ENCODE measurements at places on chromosomes 5 and 9.

DNA sequence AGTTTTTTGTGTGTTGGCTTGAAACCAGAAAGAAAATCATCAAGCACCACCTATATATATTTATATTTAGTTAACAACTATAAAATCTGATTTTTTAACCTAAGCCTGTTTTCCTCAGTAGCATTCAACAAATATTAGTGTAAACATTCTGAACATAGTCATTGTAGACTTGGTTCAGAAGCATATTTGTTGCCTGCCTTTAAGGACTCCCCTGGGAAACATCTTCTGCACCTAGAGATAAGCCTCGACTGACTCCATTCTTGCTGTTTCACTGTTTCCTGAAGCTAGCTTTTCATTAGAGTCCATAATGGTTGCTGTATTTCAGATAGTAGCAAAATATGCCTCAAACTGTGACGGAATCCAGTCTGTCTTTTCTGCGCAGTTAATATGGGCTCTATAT, 123.5 kb downstream of the TRIO start:
- no peak for DNase-seq

- no peak for DNase-seq
Measured at GRCh38 chr5:16492398-16493140, 27.0 kb upstream of the ZNF622 start.

DNA sequence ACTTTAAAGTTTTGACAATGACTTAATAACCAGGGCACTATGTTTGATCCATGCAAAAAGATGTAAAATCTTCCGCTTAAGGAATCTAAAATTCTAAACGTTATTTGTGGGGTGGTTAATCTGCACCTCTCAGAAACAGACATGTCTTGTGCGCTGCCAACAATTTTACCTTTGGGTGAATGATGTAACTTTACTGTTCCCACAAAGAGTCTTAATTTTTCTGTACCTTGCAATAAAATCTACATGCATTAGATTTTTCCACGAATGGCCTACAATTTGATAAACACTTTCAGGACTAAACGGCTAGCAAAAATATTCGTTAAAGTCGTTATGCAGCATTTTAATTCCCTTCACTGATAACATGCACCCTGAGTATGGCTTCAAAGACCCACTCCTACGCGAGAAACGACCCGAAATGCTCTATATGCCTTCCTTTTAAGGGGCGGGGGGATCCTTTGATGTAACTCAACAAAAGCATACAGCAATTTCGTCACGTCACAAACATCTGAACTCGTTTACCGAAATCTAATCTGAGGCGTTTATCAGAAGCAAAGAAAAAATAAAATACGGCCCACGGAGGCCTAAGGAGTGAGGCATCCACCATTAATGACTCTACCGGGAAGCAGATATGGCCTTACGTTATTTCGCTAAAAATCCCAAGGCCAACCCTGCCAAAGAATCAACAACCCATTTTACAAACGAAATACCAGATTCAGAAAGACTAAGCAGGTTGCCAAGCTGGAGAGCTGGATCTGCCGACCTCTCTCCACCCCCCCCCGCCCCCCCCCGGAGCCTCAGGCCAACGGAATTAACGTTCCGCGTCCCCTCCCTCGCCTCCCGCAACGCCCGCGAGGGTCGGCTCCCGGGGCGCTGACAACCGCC, 621 bp downstream of the AK6 start:
- DNase-seq = peak; percentile 10

DNA sequence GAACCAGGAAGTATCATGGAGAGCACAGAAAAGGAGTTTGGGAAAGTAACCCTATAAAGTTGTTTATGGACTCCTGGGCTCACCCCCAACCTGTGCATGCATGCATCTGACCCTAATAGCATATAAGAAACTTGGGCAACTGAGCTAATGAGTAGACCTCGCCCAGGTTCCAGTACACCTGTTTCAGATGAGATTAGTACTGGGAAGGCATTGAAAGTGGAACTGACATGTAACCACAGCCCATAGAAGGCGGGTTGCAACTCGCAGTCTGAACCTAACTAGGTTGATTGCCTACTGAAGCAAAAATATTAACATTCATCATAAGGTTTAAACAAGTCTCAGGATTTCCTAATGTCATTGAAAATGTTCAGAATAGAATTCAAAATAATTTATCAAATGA, 87.0 kb downstream of the WNK2 start:
- no peak for DNase-seq

DNA sequence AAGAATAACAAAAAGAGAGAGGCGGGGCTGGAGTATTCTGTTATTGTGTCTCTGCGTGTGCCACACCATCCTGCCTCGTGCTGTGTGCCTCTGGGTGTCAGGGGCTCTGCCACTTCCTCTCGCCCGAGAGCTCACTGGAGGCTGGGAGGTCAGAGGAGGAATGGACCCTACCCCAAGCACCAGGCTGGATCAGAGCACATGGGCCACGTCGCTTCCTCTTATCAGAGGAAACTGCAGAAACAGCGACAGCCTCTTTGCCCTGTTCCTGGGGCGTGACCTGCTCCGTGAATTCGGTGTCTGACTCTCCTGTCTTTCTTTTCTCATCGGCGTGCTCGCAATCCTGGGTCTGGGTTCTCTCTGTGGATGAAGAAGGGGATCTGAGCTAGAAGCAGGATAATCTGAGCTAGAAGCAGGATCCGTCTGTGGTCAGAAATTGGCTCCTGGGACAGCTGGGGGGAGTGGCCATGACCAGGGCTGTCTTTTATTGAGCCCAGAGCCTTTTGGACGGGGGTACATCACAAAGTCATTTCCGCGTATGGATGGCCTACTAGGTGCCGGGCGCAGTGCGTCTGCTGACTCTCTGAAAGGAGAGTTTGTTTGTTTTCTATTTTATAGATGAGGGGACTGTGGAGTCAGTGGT, 150.3 kb upstream of the COL5A1 start:
- no peak for DNase-seq

- DNase-seq = no peak
Measured at GRCh38 chr5:135615581-135616260, 36.9 kb upstream of the CXCL14 start.

GRCh38 chr5:38607396-38607795, 51.0 kb upstream of the LIFR start:
- no peak for DNase-seq

- DNase-seq = no peak
Measured at GRCh38 chr5:88845081-88845697, 37.8 kb downstream of the MEF2C start.

DNA sequence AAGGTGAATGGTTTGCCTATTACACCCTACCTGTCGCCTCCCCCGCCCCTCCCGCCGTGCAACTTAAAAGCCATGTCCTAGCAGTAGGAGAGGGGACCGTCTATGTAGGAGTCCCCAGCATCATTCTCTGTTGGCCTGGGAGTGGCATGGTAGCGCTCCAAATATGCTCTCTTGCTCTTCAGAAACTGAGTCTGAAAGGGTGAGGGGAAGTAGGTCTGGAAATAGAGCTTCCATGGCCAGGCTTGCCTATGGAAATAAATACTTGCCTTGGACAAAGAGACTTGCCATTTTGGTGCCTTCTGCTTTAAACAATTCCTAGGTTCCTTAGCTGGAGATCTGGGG, 1.4 kb downstream of the RGS7BP start:
- no peak for DNase-seq

DNA sequence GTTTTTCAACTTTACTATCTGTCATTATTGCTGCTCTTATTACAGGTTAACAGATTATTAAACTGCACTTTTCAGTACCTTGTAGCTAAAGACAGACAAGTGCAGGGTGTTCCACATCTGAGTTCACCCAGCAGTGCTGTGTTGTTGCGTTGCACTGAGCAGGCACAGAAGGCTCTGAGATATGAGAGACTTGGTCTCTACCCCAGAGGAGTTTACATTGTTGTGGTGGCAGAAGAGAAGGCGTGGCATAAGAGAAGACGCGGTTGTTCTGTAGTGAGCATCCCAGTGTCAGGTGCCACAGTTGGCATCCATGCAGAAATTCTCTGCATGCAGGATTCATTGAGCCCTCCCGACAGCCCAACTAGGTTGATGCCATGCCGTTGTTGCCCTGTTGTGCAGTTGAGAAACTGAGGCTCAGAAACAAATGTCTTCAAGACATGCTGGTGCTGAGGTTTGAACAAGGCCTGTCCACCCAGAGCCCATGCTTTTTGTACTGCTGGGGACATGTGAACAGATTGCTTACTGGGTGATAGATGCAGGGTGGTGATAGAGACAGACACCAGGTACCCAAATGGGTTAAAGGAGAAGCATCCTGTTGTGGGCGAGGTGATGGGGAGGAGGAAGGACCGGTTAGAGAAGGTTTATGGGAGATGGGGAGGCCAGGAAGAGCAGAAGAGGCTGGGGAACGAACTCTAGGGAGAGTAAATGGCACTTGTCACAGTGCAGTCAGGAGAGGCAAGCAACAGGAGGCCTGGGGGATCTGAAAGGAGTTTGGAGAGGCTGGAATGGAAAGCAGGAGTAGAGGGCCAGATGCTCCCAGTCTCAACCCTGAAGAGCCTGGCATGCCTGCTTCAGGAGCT, 8.2 kb downstream of the ABL1 start:
- no peak for DNase-seq

GRCh38 chr5:63655043-63655442, 307.2 kb downstream of the HTR1A start:
- DNase-seq = peak; percentile 4

All from iPS-NIHi11 (cell line).